Myometrial cell (primary cell): ENCODE measurements at places on chromosomes 3 and 15. TPM values are rescaled to one million over a fixed set of nuclear protein-coding genes. Genes with fewer than 3 reads are reported as not detected.

PROK2 gene
- total RNA-seq: not detected in 2 replicates

MUSTN1 gene
- not detected in 2 replicates for total RNA-seq

LOXL1 gene
- total RNA-seq: 43.4 and 44.7 TPM in 2 replicates

CCDC39 gene
- not detected in 2 replicates for total RNA-seq

DET1 gene
- 8.1 and 11.0 TPM in 2 replicates for total RNA-seq

ZBTB20 gene
- total RNA-seq: 4.0 and 6.0 TPM in 2 replicates

SSUH2 gene
- total RNA-seq: not detected in 2 replicates

ADAMTS9 gene
- 0.58 and 0.71 TPM in 2 replicates for total RNA-seq
